ENCODE measurements at places on chromosomes 3 and 15. TPM values are rescaled to one million over a fixed set of nuclear protein-coding genes. Genes with fewer than 3 reads are reported as not detected.

Gene PLCH1
- polyA plus RNA-seq = 1.6 TPM

Gene GABRA5
- polyA plus RNA-seq = not detected

Gene CPNE9
- polyA plus RNA-seq = 0.19 TPM

Gene C3orf20
- polyA plus RNA-seq = not detected

Gene ATP8B4
- 2.1 TPM for polyA plus RNA-seq

Gene MUC20
- polyA plus RNA-seq = 53.3 TPM

Gene MKRN2OS
- polyA plus RNA-seq = not detected

Gene ROBO2
- polyA plus RNA-seq = 1.6 TPM

Gene LRRC49
- polyA plus RNA-seq = 13.2 TPM

Gene P2RY1
- polyA plus RNA-seq = 0.41 TPM

Gene SPATA12
- not detected for polyA plus RNA-seq

Gene APOD
- polyA plus RNA-seq = 12.9 TPM

Gene ECE2
- polyA plus RNA-seq = not detected

Gene INKA1
- 9.1 TPM for polyA plus RNA-seq

Gene IDH2
- 545 TPM for polyA plus RNA-seq

Gene NR2F2
- 42.5 TPM for polyA plus RNA-seq

Gene COL7A1
- polyA plus RNA-seq = 14.4 TPM

Gene NT5DC2
- polyA plus RNA-seq = 75.7 TPM

Gene PIGX
- polyA plus RNA-seq = 15.7 TPM

Gene ZWILCH
- polyA plus RNA-seq = 3.0 TPM

Gene SEMA4B
- polyA plus RNA-seq = 28.7 TPM

Gene TTC23
- polyA plus RNA-seq = 11.2 TPM

Gene ADCY5
- polyA plus RNA-seq = 7.1 TPM

Gene RPL39L
- 10.9 TPM for polyA plus RNA-seq

Gene A4GNT
- polyA plus RNA-seq = not detected

All from kidney (tissue), 22 donors.